ENCODE measurements at places on chromosomes 4 and X. TPM values are rescaled to one million over a fixed set of nuclear protein-coding genes. Genes with fewer than 3 reads are reported as not detected.
A peak's percentile ranks its signal among the peaks of the same experiment; 100 is the strongest.

GRCh38 chrX:13081395-13082205 is 37.2 kb upstream of the FAM9C start:
- peak overlapping the region; percentile 32 for H3K27ac ChIP-seq
- peaks cover 30% of the 10 kb centered on the region for H3K4me1 ChIP-seq
- no peak overlapping the region for H3K4me3 ChIP-seq
- H3K27me3 ChIP-seq: no peaks in the 10 kb centered on the region
- no peak for DNase-seq

DNA sequence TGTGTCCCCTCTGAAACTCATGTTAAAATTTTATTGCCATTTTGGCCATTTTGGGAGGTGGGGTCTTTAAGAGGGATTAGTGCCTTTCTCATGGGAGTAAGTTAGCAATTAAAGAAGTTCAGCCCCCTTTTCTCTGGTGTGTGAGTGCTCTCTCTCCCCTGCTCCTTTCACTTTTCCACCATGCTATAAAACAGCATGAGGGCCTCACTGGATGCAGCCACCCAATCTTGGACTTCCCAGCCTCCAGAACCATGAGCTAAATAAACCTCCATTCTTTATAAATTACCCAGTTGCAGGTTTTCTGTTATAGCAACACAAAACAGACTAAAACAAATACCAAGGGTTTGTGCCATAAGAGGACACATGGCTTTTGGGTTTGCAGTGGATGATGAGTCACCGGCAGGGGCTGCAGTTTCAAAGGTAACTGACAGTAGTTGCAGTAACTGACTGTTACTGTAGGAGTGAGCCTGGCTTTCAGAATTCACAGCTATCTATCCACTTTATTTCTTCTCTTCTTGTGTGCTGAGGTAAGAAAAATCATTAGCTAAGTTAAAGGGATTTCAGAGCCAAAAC is 121.5 kb downstream of the PPEF1 start:
- H3K27me3 ChIP-seq: no peaks in the 10 kb centered on the region
- no peak for DNase-seq

GRCh38 chr4:184748251-184748652 is 14.4 kb upstream of the CENPU start:
- H3K27me3 ChIP-seq: no peaks in the 10 kb centered on the region
- H3K4me1 ChIP-seq: peaks cover 46% of the 10 kb centered on the region
- H3K27ac ChIP-seq: peak overlapping the region; percentile 98

DNA sequence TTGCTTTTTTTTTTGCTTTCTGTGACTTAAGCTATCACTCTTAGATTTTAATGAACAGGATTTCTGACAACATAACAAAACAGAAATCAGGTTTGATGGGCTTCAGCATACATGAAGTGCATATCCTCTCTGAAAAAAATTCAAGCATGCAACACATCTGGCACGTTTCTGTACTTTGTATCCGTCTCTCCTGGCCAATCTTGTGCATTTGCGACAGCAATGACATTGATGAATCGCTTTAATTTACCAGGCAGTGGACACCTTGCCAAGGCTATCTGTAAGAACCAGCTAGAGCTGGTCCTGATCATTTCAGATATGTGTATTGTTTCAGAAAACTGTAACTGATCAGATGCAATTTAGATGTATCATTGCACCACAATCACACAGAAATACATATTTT is 93.3 kb downstream of the CCSER1 start:
- no peaks in the 10 kb centered on the region for H3K36me3 ChIP-seq
- no peak overlapping the region for H3K27ac ChIP-seq
- no peaks in the 10 kb centered on the region for H3K27me3 ChIP-seq
- H3K4me1 ChIP-seq: peaks cover 2% of the 10 kb centered on the region

The ACE2 gene
- 0.59 TPM for total RNA-seq

GRCh38 chr4:119050527-119051090 is 85.0 kb upstream of the MYOZ2 start:
- H3K27ac ChIP-seq: no peak overlapping the region
- H3K27me3 ChIP-seq: no peaks in the 10 kb centered on the region
- H3K4me1 ChIP-seq: peaks cover 19% of the 10 kb centered on the region
- no peak for DNase-seq
- H3K36me3 ChIP-seq: no peaks in the 10 kb centered on the region
- no peak overlapping the region for H3K4me3 ChIP-seq

DNA sequence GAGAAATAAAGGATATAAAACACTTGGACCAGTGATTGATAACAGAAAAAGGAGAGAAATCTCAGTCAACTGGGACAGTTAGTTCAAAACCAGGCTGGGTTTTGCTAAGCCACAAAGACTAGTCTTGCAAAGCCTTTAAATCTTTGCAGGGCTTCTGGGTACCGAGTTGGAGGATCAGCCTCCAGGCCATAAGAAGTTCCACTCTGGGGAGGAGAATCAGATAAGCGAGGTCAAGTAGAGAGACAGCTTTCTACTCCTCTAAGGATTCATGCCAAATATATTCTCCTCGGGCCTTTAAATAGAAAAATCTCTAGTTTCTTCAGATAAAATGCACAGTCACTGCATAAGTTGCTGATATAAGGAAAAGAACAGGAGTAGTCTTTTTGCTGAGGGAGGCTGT is 92.7 kb downstream of the MFAP3L start:
- H3K4me1 ChIP-seq: peaks cover 26% of the 10 kb centered on the region
- H3K4me3 ChIP-seq: no peak overlapping the region
- H3K36me3 ChIP-seq: no peaks in the 10 kb centered on the region
- no peak overlapping the region for H3K27ac ChIP-seq

DNA sequence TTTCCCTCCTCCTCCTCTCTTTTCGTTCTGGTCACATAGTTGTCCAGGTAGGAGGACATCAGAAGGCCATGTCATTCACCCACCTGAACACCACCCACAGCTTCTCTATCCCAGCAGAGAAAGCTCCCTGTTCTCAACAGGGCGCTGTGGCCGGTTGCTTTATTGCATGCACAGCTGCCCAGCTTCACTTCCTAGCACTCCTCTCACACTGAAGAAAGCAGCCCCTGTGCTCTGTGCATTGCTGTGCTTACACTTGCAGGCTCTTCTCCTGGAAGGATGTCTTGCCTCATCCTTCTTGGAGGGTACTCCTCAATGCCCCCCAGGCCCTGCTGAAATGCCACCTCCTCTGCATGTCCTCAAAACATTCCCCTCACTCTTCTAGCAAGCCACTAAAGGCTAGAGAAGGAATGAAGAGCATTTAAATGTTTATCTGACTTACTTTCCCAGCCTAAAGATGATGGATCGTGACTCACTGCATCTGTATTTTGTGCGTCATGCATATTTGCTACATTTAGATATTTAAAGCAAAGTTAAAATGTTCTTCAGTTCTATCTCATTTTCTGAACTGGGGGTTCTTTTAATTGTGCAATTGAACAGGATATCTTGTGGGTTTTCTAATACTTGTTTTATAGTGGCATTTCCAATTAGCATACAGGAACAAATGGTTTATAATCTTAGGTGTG is 186.4 kb upstream of the PUDP start:
- H3K27ac ChIP-seq: no peak overlapping the region
- no peaks in the 10 kb centered on the region for H3K27me3 ChIP-seq
- H3K4me1 ChIP-seq: no peaks in the 10 kb centered on the region
- DNase-seq: no peak
- peaks cover 14% of the 10 kb centered on the region for H3K36me3 ChIP-seq
- no peak overlapping the region for H3K4me3 ChIP-seq

The SHROOM3 gene
- total RNA-seq: 62.7 TPM

Data from mesothelial cell of epicardium (in vitro differentiated cells).